ENCODE measurements at places on chromosomes 7 and 10. TPM values are rescaled to one million over a fixed set of nuclear protein-coding genes. Genes with fewer than 3 reads are reported as not detected.

GRCh38 chr7:75985518-75986146 is 8.8 kb downstream of the TMEM120A start:
- DNase-seq = no peak

GRCh38 chr10:8242295-8242872 is 187.9 kb downstream of the GATA3 start:
- peak; percentile 59 for DNase-seq

DNA sequence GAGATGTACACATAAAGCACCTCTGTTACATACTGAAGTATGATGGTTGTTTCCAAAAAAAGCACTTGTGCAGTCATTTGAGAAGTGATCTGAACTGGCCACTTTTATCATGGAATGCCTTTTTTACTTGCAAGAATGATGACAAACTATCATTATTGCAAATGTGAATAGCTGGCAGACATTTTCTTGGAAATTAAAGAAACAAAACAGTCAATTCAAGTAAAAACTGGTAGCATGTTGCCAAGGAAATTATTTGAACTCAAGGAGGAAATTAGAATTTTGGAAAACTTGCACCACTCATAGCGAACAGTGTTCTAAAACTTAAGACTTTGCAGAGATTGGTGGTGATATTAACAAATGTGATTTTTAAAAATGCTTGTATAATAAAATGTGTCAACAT is 6.6 kb downstream of the RHEB start:
- no peak for DNase-seq

Gene GOLGA7B
- total RNA-seq = 1.5 TPM

Measured in activated CD8-positive, alpha-beta memory T cell treated with anti-CD3 and anti-CD28 coated beads, Interleukin-2, amount 10 ng/mL, durations not matched to agents 7 days and 5 days (primary cell).